ENCODE measurements at places on chromosomes 4 and X.

DNA sequence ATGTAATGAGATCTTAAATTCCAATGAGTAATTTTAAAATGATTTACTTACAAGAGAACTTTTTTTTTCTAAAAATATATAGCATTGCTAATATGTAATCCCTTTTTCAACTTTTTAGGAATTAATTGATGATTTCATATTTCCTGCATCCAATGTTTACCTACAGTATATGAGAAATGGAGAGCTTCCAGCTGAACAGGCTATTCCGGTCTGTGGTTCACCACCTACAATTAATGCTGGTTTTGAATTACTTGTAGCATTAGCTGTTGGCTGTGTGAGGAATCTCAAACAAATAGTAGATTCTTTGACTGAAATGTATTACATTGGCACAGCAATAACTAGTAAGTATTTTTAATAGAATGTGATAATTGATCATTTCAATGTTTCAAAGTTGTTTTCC is 113.2 kb downstream of the USP9X start:
- DNase-seq, result no peak

DNA sequence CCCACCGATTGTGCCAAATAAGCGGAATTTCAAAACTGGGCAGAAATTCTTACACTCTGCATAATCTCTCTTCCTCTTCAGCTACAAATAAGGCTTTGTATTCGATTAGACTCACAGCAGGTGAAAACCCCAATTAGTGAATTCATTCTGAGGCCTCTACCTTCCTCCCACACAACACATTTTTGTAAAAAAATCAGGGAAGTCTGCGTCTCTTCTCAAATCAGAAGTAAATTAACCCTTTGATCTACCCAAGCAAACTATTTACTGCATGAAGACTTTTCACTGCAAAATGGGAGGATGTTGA is 200.6 kb upstream of the FTHL17 start:
- DNase-seq, result no peak

GRCh38 chrX:57177070-57177469 is 39.9 kb upstream of the SPIN2A start:
- DNase-seq, result no peak

- no peak for DNase-seq
Measured at GRCh38 chrX:104112326-104112951, at the start of gene ZCCHC18. TSS of gene ZCCHC18 (plus strand) at chrX:104112523. CDS start at chrX:104114112, 1,589 bp downstream.

- no peak for DNase-seq
Measured at GRCh38 chrX:38375891-38376290, 23.5 kb downstream of the OTC start.

GRCh38 chr4:71261633-71262121 is 77.1 kb upstream of the SLC4A4 start:
- no peak for DNase-seq

GRCh38 chr4:146232131-146232722 is 17.9 kb downstream of the REELD1 start:
- DNase-seq, result no peak

DNA sequence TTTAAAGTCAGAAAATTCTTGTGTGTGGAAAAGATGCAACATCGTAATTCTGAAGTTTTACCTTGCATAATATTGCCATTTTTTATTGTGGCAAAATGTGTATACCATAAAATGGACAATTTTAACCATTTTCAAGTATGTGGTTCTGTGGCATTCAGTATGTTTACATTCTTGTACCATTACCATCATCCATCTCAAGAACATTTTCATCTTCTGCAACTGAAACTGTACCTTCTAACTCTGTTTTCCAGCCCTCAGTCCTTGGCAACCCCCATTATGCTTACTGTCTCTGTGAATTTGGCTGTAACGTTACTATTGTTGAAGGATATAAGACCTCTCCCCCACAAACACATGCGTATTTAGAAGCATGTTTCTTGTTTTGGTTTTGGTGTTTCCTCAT is 123.2 kb downstream of the BMPR1B start:
- DNase-seq, result no peak

- DNase-seq, result no peak
Measured at GRCh38 chr4:73998040-73999011, at the start of gene CXCL5. TSS of gene CXCL5 (minus strand) at chr4:73998677. CDS start at chr4:73998581, 96 bp downstream.

DNA sequence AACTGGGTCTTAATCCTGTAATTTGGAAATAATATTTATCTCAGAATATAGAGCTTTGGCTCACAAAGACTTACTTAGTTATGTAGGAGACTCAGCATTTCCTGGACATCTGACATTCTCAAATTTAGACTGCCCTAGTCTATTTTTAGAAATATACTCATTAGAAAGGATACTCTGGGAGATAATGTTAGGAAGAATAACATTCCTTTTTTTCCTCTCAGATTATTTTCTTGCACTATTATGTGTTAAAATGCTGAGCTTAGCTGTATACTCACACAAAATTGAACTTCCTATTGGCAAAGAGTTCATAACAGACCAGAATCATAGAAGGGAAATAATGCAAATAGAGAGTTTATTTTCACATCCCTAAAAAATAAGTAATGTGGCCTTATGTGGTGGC is 1424.9 kb upstream of the PCDH7 start:
- DNase-seq, result no peak

DNA sequence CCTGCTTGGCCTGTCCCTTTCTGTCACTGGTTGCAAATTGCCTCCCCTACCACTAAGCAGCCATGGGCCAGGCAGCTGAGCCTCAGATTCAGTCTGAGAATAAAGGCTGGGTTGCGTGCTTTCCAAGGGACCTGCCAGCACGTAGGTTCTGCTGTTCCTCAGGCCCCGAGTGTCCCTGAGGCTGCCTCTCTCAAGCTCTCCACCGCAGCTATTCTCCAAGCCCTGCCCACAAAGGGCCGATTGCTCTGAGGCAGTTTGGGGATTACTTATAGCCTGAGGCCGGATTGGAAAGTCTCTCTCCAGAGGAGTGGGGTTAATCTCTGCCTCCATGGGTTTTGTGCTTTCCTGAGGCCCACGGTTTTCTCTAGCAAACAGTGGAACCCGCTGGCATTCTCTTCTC is 590.7 kb downstream of the BCOR start:
- DNase-seq, result no peak

- no peak for DNase-seq
Measured at GRCh38 chr4:26863512-26863911, 2.9 kb downstream of the STIM2 start.

GRCh38 chrX:95675011-95675410 is 1009.6 kb upstream of the DIAPH2 start:
- DNase-seq, result no peak

DNA sequence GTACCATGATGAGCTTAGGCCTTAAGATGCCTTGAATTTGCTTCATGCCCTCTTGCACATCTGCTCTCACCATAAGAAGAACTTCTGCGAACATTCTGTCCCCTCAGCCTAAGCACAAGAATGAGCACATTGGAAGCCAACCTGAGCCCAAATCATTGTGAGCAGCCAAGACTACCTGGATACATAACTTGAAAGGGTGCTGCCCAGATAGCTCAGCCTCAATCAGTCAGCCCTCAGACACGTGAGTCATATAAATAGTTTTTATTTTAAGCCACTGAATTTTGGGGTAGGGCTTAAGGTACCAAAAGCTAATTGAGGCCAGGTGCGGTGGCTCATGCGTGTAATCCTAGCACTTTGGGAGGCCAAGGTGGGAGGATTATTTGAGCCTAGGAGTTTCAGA is 27.5 kb upstream of the BBS12 start:
- no peak for DNase-seq

- DNase-seq, result no peak
Measured at GRCh38 chr4:143654571-143654970, 45.9 kb downstream of the FREM3 start.

DNA sequence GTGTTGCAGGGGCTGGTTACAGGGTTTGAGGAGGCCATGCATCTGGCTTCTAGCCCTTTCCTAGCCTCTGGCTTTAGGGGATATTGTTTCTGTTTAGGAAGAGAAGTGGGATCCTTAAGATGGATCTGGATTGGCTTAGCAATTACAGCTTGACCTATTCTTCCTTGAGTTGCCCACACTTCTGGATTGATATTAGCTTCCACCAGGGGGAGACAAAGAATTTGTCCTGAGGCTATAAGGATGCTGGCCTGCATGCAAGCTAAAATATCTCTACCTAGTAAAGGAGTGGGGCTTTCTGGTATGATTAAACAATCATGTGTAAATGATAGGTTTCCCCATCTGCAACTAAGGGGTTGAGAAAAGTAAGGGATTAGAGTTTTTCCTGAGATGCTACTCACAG is 117.2 kb downstream of the TEX13C start:
- DNase-seq, result no peak

GRCh38 chr4:10185518-10186227 is 69.1 kb upstream of the WDR1 start:
- no peak for DNase-seq

DNA sequence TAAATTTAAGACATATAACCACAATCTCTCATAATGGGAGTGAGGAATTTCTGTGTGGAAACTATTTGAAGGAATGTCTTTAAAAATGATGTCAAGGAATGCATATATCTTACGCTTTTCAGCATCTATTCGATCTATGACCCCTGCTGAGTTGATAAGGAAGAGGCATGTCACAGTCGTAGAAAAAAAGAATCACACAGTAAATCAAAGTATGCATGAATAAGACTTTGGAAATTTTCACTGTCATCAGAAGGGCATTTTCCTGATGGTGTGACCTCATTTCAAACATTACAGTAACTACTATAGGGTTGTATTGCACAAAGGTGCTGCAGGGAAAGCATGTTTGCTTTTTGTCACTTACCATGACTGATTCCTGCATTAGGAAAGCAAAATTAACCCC is 41.5 kb downstream of the REELD1 start:
- DNase-seq, result no peak

DNA sequence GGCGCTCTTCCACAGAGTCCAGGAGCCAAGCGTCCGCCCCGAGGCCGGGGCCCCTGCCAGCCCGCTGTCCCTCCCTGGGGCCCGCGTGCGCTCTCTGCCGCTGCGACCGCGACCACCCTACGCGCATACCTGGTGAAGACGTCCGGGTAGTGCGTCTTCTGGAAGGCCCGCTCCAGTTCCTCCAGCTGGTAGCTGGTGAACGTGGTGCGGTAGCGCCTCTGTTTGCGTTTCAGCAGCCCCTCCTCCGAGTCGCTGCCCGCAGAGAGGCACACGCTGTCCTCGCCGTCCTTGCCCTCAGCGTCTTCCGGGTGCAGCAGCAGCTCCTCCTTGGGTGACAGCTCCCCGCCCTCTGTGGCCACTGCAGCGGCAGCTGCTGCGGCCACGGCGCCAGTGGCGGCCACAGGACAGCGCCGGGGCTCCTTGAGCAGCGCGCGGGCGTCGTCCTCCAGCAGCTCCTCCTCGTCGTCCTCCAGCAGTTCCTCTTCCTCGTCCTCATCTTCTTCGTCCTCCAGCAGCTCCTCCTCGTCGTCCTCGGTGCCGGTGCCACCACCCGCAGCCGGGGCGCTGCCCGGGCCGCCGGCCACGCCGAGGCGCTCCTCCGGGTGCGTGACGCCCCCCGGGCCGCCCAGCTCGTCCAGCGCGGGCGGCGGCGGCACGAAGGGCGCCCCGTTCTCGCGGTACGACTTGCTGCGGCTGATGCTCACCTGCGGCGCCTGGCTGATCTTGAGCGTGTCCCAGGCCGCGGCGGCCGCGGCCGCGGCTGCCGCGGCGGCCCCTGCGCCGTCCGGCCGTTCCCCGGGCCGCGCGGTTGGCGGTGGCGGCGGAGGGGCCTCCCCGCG is 2.8 kb downstream of the ARX start:
- no peak for DNase-seq

DNA sequence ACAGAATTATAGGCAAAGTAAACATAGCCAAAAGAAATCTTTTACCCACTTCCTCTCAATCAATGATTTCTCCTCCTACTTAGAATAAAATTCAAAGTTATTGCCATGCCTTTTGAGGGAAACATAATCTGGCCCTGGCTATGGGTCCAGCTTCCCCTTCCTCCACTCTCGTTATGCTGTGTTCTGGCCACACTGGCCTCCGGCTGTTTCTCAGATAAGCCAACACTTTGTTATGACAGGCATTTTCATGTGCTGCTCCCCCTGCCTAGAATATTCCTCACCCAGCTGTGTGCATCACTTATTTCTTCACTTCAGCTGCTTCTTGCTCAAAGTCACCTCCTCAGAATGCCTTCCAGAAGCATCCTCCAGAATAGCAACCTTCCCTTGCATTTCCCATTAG is 386.6 kb upstream of the AADAT start:
- DNase-seq, result no peak

DNA sequence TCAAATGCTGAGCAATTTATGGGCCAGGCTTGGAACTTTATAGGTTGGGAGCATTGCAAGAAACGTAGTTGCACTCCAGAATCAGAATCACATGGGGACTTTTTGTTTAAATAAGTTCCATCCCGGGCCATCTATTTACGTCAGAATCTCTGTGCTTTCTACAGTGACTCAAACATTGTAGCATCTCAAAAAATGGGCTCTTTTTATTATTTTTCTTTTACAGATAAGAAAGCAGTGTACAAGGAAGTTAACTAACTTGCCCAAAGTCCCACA is 10.2 kb downstream of the CC2D2A start:
- no peak for DNase-seq

Data from stimulated activated CD8-positive, alpha-beta memory T cell treated with anti-CD3 and anti-CD28 coated beads, Interleukin-7, amount 100 ng/mL, for 1 hour (primary cell).